Right hindlimb (tissue), 1 donor: ENCODE measurements at places on chromosomes 3 and 15.

GRCh38 chr3:142837526-142837925 is 51.4 kb downstream of the PCOLCE2 start:
- DNase-seq = no peak

DNA sequence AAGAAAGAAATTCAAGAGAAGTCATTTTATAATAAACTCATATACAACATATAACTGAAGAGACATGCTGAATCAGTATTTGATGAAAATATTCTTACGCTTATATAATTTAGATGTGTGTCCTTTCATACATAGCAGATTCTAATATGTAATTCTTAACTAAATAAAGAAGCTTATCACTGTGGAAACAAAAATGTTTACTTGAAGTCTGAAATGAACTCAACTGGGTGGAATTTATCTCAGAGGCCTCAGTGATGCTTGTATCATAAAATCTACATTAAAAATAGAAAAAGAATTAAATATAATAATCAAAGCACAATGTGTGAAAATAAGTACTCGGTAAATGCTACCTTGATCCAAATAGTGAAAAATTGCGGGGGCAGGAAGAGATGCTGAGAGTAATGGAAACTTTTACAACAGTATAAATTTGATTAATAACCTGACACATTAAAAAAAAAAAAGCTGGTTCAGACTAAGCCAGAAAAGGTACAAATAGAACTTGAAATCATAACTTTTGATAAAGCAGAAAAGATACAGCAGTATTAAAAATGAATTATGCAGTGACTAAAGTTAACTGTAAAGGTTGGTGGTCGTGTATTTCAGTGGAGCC is 12.0 kb upstream of the CBLB start:
- DNase-seq = no peak

- DNase-seq = no peak
These were observed 106.1 kb downstream of the OXNAD1 start for GRCh38 chr3:16370872-16371740.

GRCh38 chr3:106822204-106822603 is 555.0 kb upstream of the CCDC54 start:
- no peak for DNase-seq

GRCh38 chr15:74651242-74651741 is 35.7 kb downstream of the CLK3 start:
- no peak for DNase-seq

DNA sequence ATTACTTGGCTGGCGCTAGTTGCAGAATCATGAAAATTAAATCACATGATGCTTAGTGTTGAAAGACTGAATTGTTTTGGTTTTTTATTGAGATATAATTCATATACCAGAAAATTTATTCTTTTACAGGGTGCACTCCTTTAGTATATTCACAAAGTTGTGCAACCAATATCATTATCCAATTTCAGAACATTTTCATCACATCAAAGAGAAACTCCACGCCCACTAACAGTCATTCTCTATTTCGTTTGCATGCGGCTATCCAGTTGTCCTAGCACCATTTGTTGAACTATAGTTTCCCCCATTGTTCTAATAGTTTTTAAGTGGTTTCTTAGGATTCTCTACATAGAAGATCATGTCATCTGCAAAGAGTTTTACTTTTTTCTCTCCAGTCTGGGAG is 3.7 kb downstream of the EHD4 start:
- DNase-seq = no peak

DNA sequence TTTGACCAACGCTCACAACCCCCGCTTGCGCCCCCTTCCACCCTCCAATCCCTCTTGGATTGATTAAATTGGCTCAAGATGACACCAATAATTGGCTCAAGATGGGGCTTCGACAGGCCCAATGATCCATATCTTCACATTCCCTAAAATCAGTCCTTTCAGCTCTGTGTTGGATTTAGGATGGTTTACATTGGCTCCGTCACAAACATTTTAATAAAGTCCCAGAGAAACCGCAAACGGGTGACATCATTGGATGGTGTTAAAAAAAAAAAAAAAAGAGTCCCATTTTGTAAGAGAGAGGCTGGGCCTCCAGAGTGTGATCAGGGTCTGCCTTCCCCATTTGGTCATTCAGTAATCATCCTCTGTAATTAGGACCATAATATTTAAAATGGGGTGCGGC is 113.4 kb upstream of the MRPS22 start:
- DNase-seq = no peak

DNA sequence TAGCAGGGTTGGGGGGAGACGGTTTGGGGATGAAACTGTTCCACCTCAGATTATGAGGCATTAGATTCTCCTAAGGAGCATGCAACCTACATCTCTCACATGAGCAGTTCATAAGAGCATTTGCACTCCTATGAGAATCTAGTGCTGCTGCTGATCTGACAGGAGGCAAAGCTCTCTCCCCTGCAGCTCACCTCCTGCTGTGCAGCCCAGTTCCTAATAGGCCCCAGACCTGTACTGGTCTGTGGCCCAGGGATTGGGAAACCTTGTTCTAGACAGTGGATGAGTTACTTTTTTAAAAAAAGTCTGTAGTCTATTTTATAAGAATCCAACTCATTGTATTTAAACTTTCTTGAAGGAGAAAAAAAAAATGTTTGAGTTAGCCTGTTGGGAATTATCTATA is 100.0 kb downstream of the HHLA2 start:
- no peak for DNase-seq

DNA sequence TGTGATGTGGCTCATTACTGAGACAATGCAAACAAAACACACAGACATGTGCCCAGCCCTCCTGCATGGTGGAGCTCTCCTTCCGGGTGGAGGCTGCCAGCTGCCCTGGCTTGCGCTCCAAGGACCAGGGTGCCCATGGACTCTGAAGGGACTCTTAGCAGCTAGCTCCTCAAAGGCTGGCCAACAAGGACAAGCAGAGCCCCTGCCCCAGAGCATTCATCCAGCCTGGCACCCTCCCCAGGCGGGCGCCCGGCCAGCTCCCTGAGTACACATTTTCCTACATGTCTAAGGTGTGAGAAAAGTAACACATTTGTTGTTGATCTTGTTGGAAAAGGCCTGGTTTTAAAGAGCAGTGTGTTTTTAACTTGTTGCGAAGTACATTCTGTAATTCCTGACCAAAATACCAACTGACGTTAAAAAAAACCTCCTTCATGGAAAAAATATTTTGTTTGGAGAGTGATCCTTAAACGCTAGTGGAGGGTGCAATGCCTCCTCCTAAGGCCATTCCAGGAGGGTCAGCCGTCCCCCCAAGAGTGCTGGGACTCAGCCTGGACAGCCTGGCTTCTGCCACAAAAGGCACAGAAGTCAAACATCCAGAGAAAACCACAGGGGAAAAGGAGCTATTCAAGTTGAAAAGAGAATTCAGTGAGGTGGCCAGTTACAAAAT is 86.9 kb downstream of the KLF15 start:
- peak; percentile 71 for DNase-seq

DNA sequence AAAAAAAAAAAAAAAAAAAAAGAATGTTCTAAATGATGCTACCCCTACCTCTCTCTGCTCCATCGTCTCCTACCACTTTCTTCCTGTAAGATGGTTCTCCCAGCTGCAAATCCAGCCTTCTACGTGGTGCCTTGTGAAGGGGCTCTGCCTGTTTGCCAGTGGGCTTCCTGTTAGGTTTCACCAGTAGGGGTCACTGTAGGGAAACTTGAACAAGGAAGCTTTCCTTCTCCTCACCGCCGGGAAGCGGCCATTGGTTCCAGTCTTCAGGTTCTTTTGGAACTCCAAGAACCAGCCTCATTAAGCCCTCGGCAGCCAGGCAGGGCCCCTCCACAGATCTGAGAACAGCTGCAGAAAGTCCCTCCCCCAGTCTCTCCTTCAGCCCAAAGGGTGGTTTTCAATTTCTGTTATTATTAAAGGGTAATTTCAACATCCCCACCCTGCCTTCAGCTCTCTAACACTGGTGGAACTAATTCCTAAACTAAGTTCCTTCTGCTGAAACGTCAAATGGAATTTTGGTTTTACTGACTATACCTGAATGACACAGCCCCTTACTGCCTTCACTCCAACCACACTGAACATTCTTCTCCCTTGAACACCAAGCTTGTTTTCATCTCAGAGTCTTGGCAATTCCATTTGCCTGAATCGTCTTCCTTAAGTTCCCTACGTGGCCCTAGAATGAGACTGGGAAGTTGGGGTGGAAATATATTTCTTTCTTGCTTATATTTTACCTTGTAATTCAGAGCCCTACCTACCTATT is 13.5 kb downstream of the MCCC1 start:
- no peak for DNase-seq

DNA sequence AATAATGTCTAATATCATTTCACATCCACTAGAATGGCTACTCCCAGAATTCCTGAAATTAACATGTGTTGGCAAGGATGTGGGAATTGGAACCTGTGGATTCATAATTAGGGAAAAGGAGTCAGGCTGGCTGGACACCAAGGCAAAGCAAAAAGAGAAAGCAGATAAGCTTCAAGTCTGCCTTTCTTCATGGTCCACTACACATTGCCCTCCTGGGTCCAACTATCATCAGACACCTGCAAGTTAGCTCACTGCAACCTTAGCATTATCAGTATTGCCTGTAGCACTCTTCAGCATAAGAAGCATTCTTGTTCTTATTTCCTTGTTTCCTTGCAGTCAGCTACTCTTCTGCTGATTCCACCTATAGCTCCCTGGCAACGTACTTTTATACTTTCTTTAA is 124.3 kb downstream of the ZNF280D start:
- DNase-seq = no peak

- DNase-seq = peak; percentile 59
These were observed 40.0 kb upstream of the ATP10A start for GRCh38 chr15:25903024-25903581.

DNA sequence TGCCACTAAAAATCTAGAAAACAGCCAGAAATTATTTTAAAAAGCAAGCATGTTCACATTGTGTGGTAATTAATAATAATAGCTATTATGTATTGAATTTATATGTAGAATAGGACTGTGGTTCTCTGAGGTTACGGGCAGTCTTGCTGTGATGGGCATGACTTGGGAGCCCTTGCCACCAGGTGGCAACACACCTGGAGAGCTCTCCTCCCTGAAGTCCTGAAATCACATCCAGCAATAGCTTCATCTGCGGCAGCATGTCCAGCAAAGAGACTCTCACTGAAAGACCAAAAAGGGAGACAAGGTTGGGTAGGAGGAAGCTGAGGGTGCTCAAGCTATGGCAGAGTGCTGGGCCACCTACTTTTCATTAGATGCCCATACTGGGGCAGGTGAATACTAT is 206.8 kb upstream of the IL12A start:
- DNase-seq = no peak

DNA sequence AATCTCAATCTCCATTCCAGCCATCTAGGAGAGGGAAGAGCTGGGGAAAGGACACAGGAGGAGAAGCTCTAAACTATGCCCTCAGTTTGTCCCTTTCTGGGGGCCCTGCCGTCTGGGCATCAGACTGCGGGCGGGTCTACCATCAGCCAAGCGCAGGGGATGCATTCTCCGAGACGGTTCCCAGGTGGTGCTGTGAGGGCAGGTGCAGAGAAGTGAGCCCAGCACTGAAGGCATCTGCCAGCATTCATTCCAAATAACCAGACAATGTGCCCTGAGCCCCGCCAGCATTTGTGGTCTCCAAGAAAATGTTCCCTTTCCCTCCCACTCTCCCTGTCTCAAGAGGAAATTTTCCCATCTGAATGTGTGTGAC is 265.7 kb downstream of the XXYLT1 start:
- DNase-seq = no peak

DNA sequence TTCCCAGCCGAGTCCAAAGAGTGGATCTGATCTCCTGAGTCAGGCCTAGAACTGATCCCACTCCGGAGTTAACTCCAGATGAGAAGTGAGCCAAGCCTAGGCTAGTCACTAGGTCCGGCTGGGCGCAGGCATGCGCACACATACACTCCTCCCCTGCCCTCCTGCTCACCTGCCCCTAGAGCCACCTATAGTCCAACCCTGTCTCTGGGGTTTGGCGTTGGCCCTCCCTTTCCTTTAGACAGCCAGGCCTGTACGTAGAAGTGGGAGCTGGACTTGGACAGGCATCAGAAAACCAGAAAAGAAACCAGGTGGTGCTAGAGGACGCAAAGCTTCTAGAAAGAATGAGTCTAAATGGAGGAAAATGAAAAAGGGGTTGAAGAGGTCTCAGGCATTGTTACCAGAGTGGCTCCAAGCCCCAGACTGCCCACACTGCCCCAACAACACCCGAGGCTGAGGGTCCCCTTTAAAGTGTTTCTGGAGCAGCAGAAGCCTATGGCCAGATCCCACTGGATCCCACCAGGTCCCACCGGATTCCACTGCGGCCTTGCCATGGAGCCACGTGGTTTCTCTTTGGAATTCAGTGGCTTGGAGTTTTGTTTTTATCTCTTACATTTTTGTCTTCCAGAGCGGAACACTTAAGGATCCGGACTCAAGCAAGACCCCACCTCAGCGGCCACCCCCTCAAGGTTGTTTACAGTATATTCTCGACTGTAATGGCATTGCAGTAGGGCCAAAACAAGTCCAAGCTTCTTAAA is 24.2 kb upstream of the TIMP4 start:
- no peak for DNase-seq

DNA sequence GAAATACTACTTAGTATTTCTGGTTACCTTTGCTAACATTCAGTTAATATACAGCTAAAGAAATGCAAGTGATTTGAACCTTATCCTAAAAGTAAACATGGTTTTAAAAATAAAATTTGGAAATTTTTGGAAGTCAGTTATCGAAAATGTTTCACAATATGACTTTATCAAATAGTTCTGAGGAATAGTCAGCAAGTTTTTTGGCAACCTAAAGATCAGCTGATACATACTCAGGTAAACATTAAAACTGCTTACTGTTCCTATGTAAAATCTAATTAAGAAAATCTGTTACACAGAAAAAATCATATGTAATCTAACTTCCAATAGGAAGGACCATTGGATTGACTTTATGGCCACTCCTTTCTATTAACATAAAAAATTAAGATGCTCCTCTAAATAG is 24.1 kb downstream of the IFT80 start:
- DNase-seq = no peak

- DNase-seq = no peak
These were observed 147.7 kb upstream of the ICE2 start for GRCh38 chr15:60626669-60627068.

- DNase-seq = no peak
These were observed 108.5 kb downstream of the CYP19A1 start for GRCh38 chr15:51229907-51230330.

GRCh38 chr15:65937476-65937875 is 68.2 kb downstream of the RAB11A start:
- no peak for DNase-seq

- no peak for DNase-seq
These were observed 6.4 kb upstream of the GATM start for GRCh38 chr15:45384700-45385099.

- no peak for DNase-seq
These were observed 46.9 kb downstream of the IL17RD start for GRCh38 chr3:57118254-57118653.
